CD4-positive, alpha-beta T cell treated with Interleukin-12 subunit alpha and Interleukin-12 subunit beta, for 1 hour (primary cell): ENCODE measurements at places on chromosomes 12 and 14.

DNA sequence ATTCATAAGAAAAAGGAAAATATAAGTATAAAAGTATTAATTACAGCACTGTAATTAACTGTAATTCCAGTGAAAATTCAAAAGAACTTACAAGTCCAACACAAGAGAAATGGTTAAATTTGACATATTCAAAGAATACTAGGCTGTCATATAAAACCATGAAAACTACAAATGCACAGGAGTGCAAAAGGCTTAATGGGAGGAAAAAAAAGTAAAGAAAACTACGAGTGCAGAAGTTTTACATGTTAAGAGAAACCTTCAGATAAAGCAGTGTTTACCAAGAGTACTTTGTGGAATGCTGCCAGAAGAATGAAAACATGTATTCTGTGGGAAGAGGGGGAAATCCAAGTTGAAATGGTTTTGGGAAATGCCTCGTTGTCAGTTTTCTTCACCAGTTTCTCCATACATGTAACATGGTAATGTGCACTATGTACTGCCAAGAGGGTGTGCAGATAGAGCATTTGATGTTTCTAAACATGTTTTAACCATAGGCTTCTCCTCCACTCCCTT, 9.1 kb downstream of the HEATR5A start:
- DNase-seq = no peak

GRCh38 chr14:72512281-72512680, 381.6 kb downstream of the DPF3 start:
- DNase-seq = no peak

- peak; percentile 21 for DNase-seq
Measured at GRCh38 chr14:74875941-74876913, at the start of gene PROX2. TSS of gene PROX2 (minus strand) at chr14:74876145. CDS start at chr14:74863834, 12,311 bp downstream.

DNA sequence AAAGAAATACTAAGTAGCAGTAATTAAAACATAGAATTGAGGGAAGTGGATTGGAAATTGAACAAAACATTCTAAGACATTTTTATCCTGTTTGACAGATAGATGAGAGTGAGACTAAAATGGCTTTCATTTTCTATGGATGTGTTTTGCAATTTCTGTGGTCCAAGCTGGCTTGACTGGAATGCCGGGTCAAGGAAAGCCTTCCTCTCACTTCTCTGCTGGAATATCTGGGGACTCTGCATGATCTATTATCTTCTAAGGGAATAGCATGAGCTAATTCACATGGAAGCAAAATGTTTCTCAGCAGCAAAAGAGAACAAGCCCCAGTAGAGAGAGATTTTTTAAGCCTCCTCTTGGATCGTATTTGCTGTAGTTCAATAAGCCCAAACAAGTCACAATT, 407.9 kb upstream of the ATXN7L3B start:
- DNase-seq = no peak

DNA sequence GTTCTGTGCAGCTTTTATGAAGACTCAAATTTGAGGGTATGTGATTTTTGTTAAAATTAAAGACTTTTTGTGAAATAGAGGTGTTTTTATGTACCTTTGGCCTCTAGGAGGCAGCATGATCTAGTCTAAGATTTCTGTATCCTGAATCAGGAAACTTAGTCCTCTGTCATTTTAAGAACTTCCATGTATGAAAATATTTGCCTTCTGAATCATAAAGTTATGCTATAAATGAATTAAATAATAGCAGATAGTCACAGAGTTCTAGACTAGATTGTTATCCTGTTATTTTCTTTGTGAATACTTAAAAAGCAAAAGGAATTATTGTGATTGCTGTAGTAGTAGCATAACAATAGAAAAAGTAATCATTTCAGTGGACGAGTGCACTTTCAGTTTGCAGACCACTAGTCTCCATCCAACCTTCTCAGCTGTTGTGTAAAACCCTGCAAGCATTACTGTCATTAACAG, 56.3 kb downstream of the FGD4 start:
- peak; percentile 42 for DNase-seq

GRCh38 chr14:98512501-98513251, 759.3 kb downstream of the BCL11B start:
- DNase-seq = peak; percentile 1

DNA sequence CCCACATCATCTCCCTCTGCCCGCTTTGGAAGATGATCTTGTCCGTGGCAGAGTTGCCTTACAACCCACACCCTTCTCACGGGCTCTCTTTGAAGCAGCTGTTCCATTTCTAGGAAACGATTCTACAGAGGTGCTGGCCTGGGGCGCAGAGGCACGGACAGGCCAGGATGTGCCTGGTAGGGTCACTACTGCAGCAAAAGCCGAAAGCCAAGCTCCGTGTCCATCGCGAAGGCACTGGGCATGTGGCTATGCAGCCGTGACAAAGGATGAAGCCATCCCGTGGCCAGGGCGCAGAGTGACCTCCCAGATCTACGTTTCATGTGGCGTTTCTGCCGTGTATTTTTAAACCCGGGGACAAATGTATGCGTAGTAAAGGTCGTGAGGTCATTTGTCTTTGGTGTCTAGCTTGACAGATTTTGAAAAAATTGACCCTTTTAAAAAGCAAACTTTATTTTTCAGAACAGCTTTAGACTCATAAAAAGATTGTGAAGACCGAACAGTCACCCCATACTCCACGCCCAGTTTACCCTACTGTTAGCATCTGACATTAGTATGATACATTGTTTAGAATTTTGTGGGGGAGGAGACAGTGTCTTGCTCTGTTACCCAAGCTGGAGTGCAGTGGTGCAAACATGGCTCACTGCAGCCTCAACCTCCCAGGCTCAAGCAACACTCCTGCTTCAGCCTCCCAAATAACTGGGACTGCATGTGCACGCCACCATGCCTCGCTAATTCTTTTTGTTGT, 40.4 kb upstream of the NCOR2 start:
- DNase-seq = no peak
